Eye (tissue), 1 donor: ENCODE measurements at places on chromosomes 2 and 18.
A peak's percentile ranks its signal among the peaks of the same experiment; 100 is the strongest.

DNA sequence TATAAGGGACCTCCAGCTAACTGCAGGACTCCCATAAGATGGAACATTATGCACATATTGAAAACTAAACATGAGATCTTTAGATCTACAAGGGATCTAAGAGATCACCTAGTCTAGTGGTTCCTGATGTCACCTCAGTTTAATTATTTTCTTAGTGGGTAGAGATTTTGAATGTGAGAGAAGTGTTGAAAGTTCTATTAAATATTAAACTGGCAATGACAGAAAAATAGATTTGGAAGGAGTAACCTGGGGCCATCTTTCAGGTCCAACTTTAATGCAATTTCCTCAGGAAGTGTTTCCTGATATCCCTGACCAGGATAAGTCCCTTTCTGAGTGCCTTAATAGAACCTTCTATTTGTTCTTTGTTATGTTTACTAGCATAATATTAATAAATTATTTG, 29.1 kb upstream of the CPS1 start:
- DNase-seq: no peak

- no peak for DNase-seq
These were observed 33.0 kb downstream of the FTCDNL1 start for GRCh38 chr2:199818026-199818425.

- DNase-seq: no peak
These were observed 193.6 kb downstream of the MIB1 start for GRCh38 chr18:21933931-21934765.

GRCh38 chr2:232783278-232783677, 6.9 kb upstream of the KCNJ13 start:
- DNase-seq: no peak

DNA sequence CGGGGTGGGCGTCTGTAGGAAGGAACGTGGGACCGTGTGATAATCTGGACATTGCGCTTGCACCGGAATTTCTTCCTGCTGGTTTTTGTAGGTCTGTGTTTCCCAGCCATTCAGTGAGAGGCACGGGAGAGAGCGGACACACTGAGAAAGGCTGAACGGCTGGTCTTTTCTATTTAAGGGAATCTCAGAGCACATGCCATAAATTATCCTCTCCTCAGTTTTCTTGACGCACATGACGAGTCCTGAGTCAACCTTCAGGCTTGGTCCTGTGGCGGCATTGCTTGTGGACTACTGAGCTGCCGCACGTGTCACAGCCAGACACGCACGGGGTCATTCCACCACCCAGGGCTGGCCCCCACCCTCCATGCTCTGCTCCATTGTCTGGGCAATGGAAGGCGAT, 519.3 kb upstream of the ID2 start:
- DNase-seq: no peak

DNA sequence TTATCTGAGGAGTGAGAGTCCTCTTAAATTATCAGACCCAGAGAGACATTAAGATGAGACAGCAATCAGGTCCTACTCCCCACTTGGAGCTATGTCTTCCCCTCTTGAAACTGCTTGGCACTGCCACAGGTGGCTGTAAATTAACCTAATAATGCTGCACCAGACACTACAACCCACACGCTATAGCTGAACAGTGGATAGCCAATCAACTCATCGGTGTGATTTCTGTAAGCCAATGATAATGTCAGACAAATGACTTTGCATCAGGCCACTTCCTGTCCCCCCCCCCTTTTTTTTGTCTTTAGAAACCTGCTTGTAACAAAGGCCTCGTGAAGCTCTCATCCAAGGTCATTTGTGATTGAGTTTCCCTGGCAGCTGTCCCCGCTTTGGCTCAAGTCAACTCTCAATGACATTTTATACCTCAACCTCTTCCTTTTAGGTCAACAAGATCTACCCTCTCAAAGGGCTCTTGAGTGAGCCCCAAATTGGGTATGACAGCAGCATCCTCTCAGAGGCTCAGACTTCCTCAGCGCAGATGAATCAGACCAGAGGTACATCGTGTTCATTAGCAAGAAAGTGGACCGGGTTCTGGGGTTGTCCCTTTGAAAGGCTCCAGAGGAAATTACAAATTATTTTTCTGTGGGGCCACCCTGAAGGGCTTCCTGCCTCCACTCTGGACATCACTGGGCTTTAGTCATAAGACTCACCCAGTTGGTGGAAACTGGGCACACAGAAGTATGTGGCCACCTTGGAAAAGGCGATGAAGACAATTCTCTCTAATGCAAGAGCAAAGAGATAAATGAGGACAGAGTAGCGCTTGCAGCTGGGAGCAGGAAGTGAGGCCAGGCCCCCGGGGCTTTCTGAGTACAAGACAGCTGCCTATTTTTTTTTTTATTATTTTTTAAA, 73.6 kb downstream of the COPS8 start:
- DNase-seq: no peak

DNA sequence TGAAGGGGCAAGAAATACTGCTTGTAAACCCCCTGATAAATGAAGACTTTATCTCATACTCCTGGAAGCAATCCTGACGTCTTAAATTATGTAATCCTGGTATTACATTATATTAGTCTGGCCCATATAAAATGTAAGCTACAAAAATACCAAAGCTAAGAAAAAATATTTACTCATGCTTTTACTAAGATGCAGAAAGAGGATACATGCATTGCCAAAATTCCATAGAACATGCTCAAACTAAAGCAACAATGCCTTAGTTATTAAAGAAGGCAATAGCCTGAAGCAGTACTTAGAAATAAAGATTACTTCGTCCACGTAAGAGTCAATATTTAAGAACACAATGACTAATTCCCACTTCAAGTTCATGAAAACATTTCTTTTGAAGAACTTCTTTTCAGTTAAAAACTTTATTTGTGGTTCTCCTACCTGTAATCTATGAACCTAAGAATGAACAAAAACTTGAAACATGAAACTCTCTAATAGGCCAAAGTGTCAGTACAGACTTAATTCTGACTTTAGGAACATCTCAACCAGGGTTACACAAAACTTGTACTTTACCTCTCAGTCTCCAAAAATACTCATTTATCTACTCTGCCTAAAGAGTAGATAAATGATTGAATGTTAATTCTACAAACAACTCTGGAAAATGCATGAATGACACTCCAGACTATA, 117.3 kb downstream of the THADA start:
- no peak for DNase-seq

GRCh38 chr2:204145263-204145751, 208.7 kb downstream of the ICOS start:
- DNase-seq: peak; percentile 91

GRCh38 chr2:205361272-205361671, 321.0 kb upstream of the NRP2 start:
- no peak for DNase-seq

DNA sequence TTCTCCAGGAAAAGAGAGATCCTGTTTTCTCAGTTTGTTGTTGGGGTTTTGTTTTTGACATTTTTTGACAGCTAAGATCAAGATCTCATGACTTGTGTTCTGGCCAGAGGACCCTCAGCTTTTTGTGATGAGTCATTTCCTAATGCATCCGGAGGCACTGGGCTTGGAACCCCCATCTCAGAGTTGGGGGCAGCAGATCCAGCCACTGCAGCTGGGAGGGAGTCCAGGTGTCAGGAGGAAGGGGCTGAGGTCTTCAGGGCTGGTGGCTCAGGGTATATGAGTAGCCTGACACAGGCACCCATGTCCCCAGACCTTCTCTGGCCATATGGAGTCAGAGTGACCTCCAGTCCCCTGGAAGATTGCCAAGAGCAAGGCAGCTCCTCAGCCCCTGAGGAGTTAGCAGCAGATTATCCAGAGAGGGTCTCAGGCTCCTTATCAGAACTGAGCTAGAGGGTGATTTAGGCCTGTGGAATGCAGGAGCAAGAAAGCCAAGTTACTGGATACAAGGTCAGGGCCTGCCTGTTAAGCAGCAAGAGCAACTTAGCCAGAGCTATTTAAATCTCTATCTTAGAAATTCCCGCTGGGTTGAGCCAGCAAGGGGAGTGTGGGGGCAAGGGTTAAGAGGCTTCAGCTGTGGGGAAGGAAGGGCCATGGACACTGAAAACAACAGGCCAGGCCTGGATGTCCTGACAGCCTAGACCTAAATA, 62.4 kb downstream of the TANC1 start:
- DNase-seq: peak; percentile 50
